ENCODE measurements at places on chromosomes 3 and 15. TPM values are rescaled to one million over a fixed set of nuclear protein-coding genes. Genes with fewer than 3 reads are reported as not detected.

GRCh38 chr15:34284937-34285336 lies 52.6 kb downstream of the SLC12A6 start:
- DNase-seq = no peak

- DNase-seq = no peak
Observed at GRCh38 chr15:77515613-77516012, 94.9 kb downstream of the HMG20A start.

GRCh38 chr3:101898752-101899169 lies 49.4 kb downstream of the NFKBIZ start:
- no peak for DNase-seq

- DNase-seq = no peak
Observed at GRCh38 chr15:23472678-23473077, 25.6 kb upstream of the GOLGA6L2 start.

GRCh38 chr15:66617137-66618090 lies 51.6 kb upstream of the LCTL start:
- DNase-seq = no peak

- DNase-seq = no peak
Observed at GRCh38 chr3:172192830-172193415, 153.5 kb downstream of the FNDC3B start.

Gene TAGLN3
- not detected for total RNA-seq

Gene TMEM207
- not detected for total RNA-seq

Gene GOLGA8R
- 1.2 TPM for total RNA-seq

Gene PDIA5
- total RNA-seq = 19.6 TPM

Measured in NCI-H460 (cell line).